ENCODE measurements at places on chromosomes 16 and 17. TPM values are rescaled to one million over a fixed set of nuclear protein-coding genes. Genes with fewer than 3 reads are reported as not detected.
A peak's percentile ranks its signal among the peaks of the same experiment; 100 is the strongest.

The TBC1D10B gene
- 3.6 TPM for polyA plus RNA-seq

The HS3ST4 gene
- polyA plus RNA-seq = not detected

The PRDM7 gene
- polyA plus RNA-seq = not detected

The TBCD gene
- 31.5 TPM for polyA plus RNA-seq

GRCh38 chr16:30092373-30093010 is 768 bp upstream of the TBX6 start:
- peak; percentile 67 for DNase-seq
- peak overlapping the region; percentile 51 for H3K4me3 ChIP-seq
- no peaks in the 10 kb centered on the region for H3K27me3 ChIP-seq
- H3K4me1 ChIP-seq = peaks cover 41% of the 10 kb centered on the region
- H3K36me3 ChIP-seq = peaks cover 2% of the 10 kb centered on the region
- H3K27ac ChIP-seq = peak overlapping the region; percentile 83

- no peaks in the 10 kb centered on the region for H3K36me3 ChIP-seq
- no peak overlapping the region for H3K27ac ChIP-seq
- no peak for DNase-seq
- no peak overlapping the region for H3K4me3 ChIP-seq
These were observed 816.2 kb upstream of the SOX9 start for GRCh38 chr17:71304498-71305158.

GRCh38 chr16:77711775-77712174 is 10.5 kb upstream of the NUDT7 start:
- DNase-seq = peak; percentile 45
- peak overlapping the region; percentile 89 for H3K27ac ChIP-seq
- no peaks in the 10 kb centered on the region for H3K27me3 ChIP-seq
- no peaks in the 10 kb centered on the region for H3K36me3 ChIP-seq
- peaks cover 8% of the 10 kb centered on the region for H3K4me1 ChIP-seq

GRCh38 chr16:8436931-8437330 is 153.4 kb downstream of the TMEM114 start:
- DNase-seq = no peak
- H3K27me3 ChIP-seq = no peaks in the 10 kb centered on the region
- no peak overlapping the region for H3K27ac ChIP-seq
- H3K36me3 ChIP-seq = no peaks in the 10 kb centered on the region
- no peaks in the 10 kb centered on the region for H3K4me1 ChIP-seq
- no peak overlapping the region for H3K4me3 ChIP-seq

GRCh38 chr17:4807605-4808377 is 839 bp downstream of the PLD2 start:
- H3K36me3 ChIP-seq = peaks cover 5% of the 10 kb centered on the region
- H3K27ac ChIP-seq = peak overlapping the region; percentile 59
- no peak for DNase-seq
- no peaks in the 10 kb centered on the region for H3K27me3 ChIP-seq

GRCh38 chr16:64615630-64616280 is 506.1 kb downstream of the CDH11 start:
- no peaks in the 10 kb centered on the region for H3K27me3 ChIP-seq
- H3K27ac ChIP-seq = no peak overlapping the region
- H3K4me3 ChIP-seq = no peak overlapping the region

DNA sequence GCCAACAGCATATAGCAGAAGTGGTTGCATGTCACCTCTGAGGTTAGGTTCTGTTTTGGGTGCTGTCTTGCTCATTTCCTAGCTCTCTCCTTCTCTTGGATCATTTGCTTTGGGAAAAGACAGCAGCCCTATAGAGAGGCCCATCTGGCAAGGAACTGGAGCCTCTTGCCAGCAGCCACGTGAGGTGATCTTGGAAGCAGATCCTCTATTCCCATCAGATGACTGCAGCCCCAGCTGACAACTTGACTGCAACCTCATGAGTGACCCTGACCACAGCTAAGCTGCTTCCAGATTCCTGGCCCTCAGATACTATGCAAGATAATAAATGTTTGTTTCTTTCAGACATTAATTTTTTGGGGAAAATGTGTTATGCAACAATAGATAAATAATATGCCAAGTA is 213.3 kb upstream of the HS3ST4 start:
- no peaks in the 10 kb centered on the region for H3K27me3 ChIP-seq
- no peaks in the 10 kb centered on the region for H3K4me1 ChIP-seq
- H3K4me3 ChIP-seq = no peak overlapping the region

GRCh38 chr16:17328932-17329331 is 141.8 kb downstream of the XYLT1 start:
- no peaks in the 10 kb centered on the region for H3K4me1 ChIP-seq
- H3K27ac ChIP-seq = no peak overlapping the region
- H3K36me3 ChIP-seq = no peaks in the 10 kb centered on the region
- no peak overlapping the region for H3K4me3 ChIP-seq
- no peaks in the 10 kb centered on the region for H3K27me3 ChIP-seq

GRCh38 chr16:84511831-84512230 is 7.4 kb upstream of the MEAK7 start:
- H3K27me3 ChIP-seq = no peaks in the 10 kb centered on the region
- no peak overlapping the region for H3K27ac ChIP-seq
- no peaks in the 10 kb centered on the region for H3K4me1 ChIP-seq

- no peak overlapping the region for H3K27ac ChIP-seq
- no peaks in the 10 kb centered on the region for H3K36me3 ChIP-seq
- no peak for DNase-seq
- H3K4me3 ChIP-seq = no peak overlapping the region
- H3K4me1 ChIP-seq = peaks cover 7% of the 10 kb centered on the region
These were observed 125.2 kb downstream of the C16orf78 start for GRCh38 chr16:49498666-49499413.

- H3K4me1 ChIP-seq = peaks cover 19% of the 10 kb centered on the region
- no peaks in the 10 kb centered on the region for H3K36me3 ChIP-seq
- peak; percentile 81 for DNase-seq
- no peak overlapping the region for H3K27ac ChIP-seq
- no peak overlapping the region for H3K4me3 ChIP-seq
- no peaks in the 10 kb centered on the region for H3K27me3 ChIP-seq
These were observed 43.5 kb downstream of the REXO5 start for GRCh38 chr16:20849589-20850390.

All from liver (tissue), 10 donors.